ENCODE measurements at places on chromosomes 5 and 9.
A peak's percentile ranks its signal among the peaks of the same experiment; 100 is the strongest.

DNA sequence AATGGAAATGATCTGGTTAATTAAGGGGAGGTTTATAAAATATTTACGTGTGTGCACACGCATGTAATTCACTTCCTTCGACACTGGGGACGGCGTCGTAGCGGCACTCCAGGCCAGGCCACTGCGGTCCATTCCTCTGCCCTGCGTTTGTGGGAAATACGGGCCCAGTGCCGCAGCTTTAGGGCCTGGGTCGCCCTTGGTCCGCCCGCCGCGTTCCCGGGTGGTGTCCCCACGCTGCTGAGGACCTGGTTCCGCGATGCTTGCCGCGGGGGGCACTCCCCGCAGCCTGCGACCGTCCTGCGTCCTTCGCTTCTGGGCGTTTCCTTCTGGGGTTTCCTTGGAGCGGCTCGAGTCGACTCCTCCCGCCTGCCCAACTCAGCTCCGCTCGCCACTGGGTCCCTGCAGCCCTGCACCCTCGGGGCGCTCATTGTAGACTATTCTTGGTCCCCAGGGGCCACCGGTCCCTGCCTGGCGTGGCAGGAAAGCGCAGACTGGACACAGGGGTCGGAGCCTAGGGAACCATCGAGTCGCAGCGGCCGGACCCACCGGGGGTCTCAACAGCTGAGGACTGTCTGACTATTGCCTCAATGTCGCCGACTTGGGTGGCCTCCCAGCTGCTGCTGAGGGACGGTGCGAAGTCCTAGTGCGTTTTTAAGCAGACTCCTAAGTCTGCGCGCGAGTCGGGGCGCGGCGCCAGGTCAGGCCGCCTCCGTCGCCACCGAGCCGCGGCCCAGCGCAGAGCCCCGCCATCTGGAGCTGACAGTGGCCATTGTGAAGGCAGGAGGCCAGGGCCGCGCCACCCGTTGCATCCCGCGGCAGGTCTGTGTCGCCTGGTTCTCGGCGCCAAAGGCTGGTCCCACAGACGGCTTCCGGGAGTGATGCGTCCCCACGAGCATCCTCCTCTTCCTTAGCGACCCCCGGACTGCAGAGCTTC is 4.4 kb upstream of the IRX1 start:
- no peak for DNase-seq

- no peak for DNase-seq
Measured at GRCh38 chr5:179793468-179794139, at the start of gene LTC4S. Gene LTC4S, plus strand, starts transcription at chr5:179793986. Its CDS starts 95 bp downstream, at chr5:179794081.

- DNase-seq: peak; percentile 65
Measured at GRCh38 chr5:3056866-3057265, 305.4 kb upstream of the IRX2 start.

GRCh38 chr9:36029765-36030528 is 6.8 kb upstream of the RECK start:
- DNase-seq: no peak

- DNase-seq: no peak
Measured at GRCh38 chr9:19999491-20000057, 210.7 kb upstream of the SLC24A2 start.

- no peak for DNase-seq
Measured at GRCh38 chr5:141778206-141778605, 96.2 kb upstream of the ARAP3 start.

All from DMS153 (cell line).